ENCODE measurements at places on chromosomes 4 and X. TPM values are rescaled to one million over a fixed set of nuclear protein-coding genes. Genes with fewer than 3 reads are reported as not detected.

Gene GAGE10
- not detected for total RNA-seq

Gene FAAH2
- 0.38 TPM for total RNA-seq

Gene AGA
- 20.0 TPM for total RNA-seq

Gene PAGE2
- total RNA-seq, result not detected

Gene SERTM2
- not detected for total RNA-seq

Gene CRMP1
- 6.6 TPM for total RNA-seq

Gene CENPVL2
- total RNA-seq, result not detected

Gene AR
- 0.25 TPM for total RNA-seq

Gene SAGE1
- not detected for total RNA-seq

Gene VMA21
- 34.1 TPM for total RNA-seq

Gene HSFX4
- not detected for total RNA-seq

Gene ZXDA
- 5.7 TPM for total RNA-seq

Gene NAP1L3
- 0.33 TPM for total RNA-seq

Gene SPINK2
- not detected for total RNA-seq

Gene ALB
- total RNA-seq, result not detected

Gene MAGEA8
- not detected for total RNA-seq

Gene TCP11X2
- not detected for total RNA-seq

Gene PABPC1L2B
- total RNA-seq, result not detected

Gene SLC10A3
- 33.6 TPM for total RNA-seq

Gene EDA2R
- total RNA-seq, result 2.0 TPM

Gene SHOX
- total RNA-seq, result not detected

Gene RADX
- 0.65 TPM for total RNA-seq

Gene RS1
- not detected for total RNA-seq

Gene PCDH19
- total RNA-seq, result 0.13 TPM
